Brain pericyte (primary cell): ENCODE measurements at places on chromosomes 3 and 15.

DNA sequence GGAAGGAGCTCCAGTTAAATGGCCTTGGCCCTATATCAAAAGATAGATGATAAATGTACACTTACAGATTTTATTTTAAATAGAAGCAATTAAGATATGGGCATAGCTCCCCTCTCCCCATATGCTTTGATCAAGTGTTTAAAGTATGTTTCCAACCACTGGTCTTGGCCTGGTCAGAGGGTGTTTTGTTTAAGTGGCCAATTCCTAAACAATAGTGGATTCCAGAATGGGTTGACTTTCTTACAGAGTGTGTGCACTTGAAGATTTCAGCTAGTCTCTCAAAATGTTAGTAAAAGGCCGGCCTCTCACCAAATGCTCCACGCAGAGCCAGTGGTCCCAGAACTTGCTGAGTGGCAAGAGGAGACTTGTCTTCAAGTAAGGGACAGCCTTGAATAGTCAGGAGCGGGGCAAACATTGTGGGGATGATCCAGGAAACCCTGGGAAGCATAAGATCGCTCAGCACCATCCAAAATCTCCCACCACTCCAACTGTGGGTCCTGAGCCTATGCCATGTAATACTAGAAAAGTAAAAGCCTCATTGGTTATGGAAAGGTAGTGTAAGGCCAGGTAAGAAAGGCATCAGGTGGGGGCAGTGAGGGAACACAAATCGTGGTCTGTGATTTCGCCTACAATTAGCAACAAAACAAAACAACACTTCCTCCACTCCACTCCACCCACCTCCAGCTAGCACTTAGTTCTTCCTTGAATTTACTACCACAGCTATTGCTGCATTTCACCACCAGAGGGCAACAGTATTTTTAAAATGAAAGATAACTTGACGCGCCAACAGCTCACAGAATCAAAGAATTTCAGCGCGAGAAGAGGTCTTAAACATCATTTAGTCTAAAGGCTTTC lies 4.8 kb downstream of the RARRES1 start:
- DNase-seq = no peak

GRCh38 chr3:45371621-45372020 lies 16.8 kb upstream of the LARS2 start:
- DNase-seq = no peak

DNA sequence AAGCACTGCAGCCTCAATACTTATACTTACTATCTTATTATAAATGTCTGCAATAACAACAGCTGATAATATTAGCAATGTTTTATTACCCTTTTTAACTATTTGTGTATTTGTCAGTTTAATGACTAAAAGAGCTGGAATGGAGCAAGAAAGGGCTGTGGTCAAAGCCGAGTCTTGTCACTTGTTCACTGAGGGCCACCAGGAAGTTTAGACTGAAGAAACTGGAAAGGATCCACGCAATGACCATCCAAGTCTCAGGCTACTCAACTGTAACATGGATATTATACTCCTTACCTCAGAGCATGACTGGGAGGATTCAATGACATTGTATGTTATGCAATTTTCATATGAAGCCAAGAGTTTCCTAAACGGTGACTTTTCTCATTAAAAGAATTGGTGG lies 90.4 kb downstream of the TJP1 start:
- DNase-seq = no peak

- no peak for DNase-seq
These were observed 163.3 kb downstream of the ARRDC4 start for GRCh38 chr15:98123834-98124233.

DNA sequence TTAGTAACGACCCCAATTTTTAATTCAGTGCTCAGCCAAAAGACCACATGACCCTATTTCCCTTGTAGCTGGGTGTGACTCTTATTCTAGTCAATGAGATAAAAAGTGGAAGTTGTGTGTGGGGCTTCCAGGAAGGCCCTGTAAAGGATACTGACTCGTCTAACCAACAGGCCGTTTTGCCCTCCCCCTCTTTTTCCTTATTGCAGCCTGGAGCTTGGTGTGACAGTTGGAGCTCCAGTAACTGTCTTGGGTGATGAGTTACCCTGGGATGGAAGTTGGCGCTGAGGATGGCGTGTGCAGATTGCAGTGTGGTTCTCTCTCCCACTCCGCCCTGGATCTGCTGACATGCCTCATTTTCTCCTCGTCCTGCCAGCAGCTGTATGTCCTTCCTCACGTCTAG lies 209.3 kb upstream of the PROK2 start:
- no peak for DNase-seq

DNA sequence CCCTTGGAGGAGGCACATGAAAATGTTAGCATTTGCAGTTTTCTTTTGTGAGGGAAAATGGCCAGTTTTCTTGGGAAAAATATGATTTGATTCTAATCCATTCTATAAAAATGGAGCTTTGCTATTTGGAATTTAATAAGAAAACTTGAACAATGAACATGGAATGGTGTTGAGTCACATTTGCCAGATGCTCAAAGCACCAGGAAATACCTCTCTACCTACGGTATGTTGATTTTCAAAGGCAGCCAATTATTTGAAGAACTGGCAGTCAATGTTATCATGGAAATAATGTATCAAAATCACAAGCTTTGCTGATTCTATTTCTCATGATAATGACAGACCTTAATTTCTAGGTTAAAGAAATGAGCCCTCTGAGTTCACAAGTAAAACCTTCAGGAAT lies 14.9 kb downstream of the NME9 start:
- DNase-seq = no peak

DNA sequence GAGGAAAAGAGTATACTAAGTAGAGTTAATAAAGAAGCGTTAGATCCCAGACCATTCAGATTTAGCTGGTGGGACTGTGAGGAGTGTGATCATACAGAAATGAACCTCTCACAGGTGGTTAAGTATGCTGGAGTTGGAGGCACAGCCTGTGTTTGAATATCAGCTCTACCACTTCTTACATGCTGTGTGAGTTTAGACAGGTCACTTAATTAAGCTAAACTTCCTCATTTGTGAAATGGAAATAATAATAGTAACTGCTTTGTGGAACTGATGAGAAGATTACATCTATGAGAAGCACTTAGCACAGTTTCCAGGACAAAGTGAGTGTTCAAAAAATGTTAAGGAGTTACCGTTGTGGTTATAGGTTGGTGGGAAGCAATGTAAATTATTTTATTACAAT lies 8.4 kb downstream of the ACP3 start:
- no peak for DNase-seq

DNA sequence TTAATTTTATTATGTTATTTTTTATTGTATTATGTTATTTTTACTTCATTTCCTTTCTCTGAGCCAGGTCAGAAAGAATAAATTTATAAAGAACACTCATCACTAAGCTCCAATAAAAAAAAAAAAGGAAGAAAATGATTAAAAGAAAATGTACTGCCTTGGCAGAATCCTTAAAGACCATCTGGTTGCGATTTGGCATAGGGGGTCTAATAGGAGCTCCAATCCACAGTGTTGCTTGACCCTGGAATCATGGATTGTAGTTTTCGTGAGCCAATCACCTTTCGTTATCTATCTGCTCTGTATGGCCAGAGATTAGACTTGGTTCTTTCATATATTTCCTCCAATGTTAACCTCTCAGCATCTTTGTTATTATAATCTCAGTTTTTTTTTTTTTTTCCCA lies 421.8 kb upstream of the MCTP2 start:
- DNase-seq = no peak

DNA sequence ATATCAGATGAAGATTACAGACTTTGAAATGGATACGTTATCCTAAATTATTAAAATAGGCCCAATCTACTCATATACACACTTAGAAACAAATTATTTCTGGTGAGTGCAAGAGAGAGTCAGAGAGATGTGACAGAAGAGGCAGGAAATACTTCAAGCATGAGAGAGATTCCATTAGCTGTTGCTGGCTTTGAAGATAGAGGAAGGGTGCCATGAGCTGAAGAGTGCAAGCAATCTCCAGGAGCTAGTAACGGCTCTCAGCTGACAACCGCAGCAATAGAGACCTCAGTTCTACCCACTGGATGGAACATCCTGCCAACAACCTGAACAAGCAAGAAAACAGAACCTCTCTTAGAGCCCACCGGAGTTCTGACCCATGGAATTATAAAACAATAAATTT lies 270.7 kb upstream of the SLITRK3 start:
- no peak for DNase-seq

DNA sequence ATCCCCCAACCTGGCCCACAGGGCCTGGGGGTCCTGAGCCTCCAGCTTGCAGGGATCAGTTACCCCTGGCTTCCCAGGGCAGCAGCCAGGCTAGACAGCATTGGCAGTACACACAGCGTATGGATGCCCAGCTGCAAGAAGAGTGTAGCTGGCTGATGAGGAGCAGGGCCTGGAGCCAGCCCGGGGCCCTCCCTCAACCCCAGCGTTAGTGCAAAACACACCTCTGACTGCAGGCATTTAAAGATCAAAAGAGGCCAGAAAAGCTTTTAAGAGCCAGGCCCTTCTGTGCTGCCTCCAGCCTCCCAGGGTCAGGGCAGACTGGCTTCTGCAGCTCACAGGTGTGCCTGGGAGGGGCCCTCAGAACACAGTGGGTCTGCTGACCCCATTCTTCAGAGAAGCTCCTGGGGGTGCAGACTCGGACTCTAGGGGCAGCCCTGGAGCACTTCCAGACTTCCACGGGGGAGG lies 110.6 kb downstream of the ETFA start:
- DNase-seq = no peak

DNA sequence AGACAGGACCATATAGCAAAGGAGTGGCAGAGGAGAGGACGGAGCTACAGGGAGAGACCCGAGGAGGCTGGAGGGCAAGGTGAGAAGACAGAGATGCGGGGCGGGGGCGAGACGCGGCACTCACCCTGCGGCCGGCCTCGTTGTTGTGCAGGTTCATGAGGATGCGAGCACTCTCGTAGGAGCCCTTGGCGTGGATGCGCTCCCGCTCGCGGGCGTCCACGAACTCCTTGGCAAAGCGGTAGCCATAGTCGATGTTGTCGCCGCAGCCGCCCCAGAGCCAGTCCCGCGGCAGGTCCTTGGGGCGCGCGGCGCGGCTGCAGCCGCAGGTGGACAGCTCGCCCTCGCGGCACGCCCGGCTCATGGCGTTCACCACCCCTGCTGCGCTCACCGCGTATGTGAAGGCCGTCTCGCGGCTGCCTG lies 12.9 kb downstream of the WNT5A start:
- DNase-seq = no peak

DNA sequence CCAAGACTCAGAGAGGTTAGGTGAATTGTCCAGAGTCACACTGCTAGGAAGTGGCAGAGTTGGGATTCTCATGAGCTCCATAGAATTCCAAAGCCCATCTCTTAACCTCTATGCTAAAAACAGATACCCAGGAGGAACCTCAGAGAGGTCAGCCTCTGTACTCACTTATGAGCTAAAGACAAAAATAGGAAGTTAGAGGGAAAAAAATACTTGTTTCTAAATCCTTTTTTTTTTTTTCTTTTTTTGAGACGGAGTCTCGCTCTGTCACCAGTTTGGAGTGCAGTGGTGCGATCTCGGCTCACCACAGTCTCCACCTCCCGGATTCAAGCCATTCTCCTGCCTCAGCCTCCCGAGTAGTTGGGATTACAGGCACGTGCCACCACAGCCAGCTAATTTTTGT lies 31.4 kb downstream of the FSD2 start:
- DNase-seq = no peak

DNA sequence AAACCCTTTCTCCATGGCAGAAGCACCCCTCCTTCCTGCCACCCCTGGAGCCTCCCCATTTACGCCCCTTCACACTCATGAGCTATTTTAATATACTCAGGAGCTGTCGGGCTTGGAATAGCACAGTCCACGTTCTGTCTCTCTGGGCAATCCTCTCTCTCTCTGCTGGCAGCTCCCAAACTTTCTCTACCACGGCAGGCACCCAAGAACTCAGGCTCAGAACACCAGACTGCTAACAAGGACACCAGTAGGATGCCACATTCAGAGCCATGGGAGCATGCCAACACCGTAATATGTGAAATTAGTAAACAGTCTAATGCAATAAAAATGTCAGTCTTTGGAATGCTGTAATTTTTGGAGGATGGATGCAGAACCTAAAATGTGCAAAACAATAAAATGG lies 19.3 kb downstream of the TNFAIP8L3 start:
- no peak for DNase-seq

DNA sequence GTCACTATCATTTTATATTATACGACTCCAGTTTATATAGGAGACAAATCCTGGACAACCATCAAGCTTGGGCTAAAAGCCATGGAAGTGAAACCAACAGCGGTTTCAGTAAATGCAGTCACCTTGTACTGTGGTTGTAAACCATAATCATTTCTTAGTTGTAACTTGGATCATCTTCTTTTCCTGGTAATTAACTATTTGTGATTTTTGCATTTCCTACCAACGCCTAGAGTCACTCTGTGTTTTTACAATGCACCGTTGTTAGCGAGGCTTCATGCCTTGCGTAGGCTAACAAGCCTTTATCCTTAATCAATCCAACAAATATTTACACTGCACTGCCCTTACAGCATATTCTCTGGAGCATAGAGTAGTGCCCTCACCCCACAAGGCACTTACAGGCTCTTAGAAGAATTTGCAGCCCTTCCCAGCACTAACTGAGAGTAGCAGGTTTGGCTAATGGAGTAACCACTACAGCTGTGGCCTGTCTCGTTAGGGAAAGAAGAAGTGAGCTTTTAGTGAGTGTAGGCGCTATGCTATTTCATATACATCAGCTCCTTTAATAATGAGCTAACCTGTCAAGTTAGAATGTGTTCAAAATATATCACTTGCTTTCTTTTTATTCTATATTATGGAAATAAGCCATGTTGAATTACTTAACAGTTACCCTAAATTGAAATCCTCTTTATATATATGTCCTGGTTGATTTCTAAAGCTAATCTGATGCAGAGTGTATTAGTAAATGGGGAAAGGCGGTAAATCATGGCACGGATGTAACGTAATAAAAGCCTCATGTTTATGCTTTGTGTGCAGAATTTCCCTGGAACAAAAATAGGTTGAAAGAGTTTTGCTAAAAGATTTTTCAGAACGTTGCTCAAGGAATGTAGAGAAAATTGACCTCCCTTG lies 62.8 kb downstream of the ABHD2 start:
- no peak for DNase-seq

DNA sequence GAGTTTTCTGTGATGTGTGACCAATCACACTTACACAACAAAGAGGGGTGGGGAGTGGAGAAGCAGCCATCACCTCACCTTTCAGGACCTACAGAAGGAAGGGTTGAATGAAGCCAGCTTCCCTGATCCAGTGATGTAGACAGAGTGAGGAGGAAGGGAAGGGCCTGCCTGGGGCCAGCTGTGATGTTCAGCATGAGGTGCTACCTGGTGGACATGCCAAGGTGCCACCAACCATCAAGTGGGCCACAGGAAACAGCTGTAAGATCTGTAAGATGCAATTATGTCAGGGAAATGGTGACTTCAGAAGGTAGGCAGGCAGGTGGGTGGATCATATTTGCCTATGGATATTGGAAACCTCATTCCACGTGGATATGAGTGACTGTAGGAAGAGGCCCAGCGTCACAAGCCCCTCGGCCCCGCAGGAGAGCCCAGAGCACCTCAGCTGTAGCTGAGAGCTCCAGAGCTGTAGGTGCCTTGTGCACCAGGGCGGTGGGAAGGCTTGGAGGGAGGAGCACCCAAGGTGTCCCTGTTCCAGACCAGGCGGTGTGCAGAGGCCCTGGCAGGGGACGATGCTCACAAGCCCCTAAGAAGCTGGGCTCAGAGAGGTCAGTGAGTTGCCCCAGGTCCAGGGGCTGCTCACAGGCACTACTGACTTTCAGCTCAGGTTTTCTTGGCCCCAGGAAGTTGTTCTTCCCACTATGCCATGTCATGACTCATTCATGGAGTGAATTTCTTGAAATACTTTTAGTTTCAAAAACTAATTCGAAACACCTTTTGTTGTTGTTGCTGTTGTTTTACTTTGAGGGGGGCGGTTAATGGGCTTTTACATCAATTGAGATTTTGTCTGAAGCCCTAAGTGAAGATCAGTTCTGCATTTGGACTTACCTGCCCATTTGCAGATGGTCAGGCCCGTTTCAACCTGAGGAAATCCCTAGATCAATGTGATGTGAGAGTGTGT lies 94.2 kb upstream of the ALDH1A3 start:
- DNase-seq = no peak
